ENCODE measurements at places on chromosomes 4 and X.

- no peak for DNase-seq
Measured at GRCh38 chr4:159049780-159050375, 53.0 kb upstream of the RAPGEF2 start.

- DNase-seq, result no peak
Measured at GRCh38 chrX:10564484-10564883, 55.9 kb downstream of the MID1 start.

DNA sequence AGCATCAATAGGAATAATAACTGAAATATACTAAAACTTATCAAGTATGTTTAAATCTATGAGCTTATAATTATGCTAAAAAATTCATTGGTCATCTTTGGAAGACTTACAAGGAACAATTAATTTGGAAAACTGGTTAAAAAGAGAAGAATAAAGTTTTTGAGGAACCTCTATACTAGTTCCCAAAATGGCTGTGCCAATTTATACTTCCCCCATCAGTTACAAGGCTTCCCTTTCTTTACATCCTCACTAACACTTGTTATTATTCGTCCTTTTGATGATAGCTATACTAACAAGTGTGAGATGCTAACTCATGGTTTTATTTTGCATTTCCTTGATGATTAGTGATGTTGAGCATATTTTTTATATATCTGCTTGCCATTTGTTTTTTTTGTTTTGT lies 17.1 kb downstream of the OGT start:
- DNase-seq, result no peak

DNA sequence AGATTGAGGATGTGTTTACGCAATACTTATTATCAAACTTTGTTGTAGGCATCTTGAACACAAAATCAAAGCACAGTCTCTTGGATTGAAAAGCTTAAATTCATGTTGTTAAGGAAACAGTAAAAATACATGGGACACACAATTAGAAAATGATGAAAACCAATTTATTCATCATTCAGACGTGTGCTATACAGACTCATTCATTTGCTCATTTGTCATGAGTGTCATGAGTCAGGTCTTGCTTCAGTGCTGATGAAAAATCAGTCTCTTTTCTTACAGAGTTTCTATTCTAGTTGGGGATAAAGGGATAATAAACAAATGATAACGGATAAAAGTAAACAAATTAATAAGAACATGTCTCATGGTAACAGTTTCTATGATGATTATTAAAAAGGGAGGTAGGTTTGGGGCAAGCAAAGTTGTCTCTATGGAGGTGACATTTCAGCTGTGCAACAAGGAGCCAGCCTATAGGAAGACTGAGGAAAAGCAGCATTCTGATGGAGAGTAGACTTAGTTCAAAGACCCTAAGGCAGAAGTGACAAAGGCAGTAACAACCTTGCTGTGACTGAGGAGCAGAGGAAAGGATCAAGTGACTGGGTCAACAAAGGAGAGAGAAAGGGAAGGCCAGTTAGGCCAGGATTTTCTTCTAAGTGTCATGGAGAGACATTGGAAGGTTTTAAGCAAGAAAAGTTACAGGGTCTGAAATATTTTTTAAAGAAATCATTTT lies 224.0 kb upstream of the HHIP start:
- DNase-seq, result no peak

DNA sequence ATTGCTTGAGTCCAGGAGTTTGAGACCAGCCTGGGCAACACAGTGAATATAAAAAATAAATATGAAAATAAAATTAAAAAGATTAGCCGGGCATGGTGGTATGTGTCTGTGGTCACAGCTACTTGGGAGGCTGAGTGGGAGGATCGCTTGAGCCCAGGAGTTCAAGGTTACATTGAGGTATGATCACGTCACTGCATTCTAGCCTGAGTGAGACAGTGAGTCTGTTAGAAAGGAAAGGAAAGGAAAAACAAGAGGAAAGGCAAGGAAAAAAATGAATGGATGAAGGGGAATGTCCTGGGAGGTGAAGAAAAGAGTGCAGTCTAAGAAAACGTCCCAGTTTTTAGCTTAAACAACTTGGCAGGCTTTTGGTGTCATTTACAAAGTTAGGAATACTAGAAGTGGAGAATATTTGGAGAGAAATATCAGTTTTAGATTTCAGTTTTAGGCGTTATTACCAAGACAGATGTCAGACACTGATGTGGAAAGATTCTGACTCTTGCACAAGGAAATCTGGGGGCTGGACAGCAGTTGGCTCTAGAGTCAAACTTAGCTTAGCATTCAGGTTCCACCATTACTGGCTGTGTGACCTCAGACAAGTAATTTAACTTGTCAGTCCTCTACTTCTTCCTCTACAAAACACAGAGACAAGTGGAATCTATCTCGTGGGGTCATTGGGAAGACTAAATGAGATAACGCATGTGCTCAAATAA lies 139.0 kb downstream of the TSPAN5 start:
- no peak for DNase-seq

DNA sequence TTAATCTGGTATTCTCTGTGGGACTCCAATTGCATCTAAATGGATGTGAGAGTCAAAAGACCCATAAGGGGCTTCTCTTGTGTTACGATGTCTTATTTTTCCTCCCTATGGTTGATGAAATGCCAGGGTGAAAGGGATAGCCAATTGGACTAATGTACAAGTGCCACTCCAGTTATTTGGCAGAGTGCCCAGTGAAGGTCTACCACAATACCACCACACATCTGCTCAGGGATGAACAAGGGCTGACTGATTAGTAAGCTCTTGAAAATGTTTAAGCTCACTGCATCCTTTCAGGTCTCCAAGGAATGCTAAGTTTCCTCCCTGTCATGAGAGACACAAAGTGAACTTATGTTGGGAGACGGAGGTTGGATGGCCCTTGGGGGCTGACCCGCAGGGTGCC lies 57.8 kb downstream of the HEPH start:
- DNase-seq, result no peak

DNA sequence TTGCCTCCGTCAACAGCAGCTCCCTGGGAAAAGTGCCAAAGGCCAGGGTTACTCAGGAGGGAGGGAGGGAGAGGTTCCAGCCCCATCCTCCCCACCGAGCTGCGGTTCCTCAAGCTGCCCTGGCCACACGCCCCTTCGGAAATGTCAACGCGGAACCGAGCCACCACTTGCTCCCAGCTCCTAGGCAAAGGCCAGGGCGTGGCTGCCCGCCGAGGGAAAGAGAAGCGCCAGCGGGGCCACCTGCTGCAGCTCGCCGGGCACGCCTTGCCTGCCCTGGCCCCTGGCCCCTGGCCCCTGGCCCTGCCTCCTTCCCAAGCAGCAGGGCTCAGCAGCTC lies 15.3 kb downstream of the SLC6A8 start:
- DNase-seq, result no peak

- DNase-seq, result no peak
Measured at GRCh38 chrX:20060961-20061748, 55.6 kb downstream of the MAP7D2 start.

All from stimulated activated CD4-positive, alpha-beta T cell treated with anti-CD3 and anti-CD28 coated beads, Interleukin-15, amount 100 ng/mL, for 1 hour (primary cell).